Activated T-cell treated with anti-CD3 and anti-CD28 coated beads for 24 hours (primary cell): ENCODE measurements at places on chromosomes 13 and 19.

GRCh38 chr13:52461265-52461664 is 6.0 kb downstream of the CKAP2 start:
- no peak for DNase-seq

GRCh38 chr19:5934069-5934401 is 20.0 kb downstream of the CAPS start:
- DNase-seq = no peak

DNA sequence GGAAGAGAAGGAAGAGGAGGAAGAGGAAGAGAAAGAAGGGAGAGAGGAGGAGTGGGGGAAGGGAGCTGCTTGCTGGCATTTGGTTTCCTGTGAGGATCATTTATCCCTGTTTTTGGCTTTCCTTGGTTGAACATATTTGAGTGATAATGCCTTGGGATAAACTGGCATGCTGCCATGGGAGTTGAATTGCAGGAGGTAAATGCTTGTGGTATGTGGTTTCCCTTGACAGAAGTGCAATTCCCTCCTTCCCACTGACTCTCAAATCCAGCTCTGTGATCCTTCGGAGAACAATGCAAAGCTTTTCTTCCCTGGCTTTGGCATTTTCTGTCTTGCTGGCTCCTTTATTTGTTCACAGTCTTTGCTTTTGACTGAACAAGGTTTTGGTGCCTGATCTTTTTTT is 27.2 kb upstream of the CBY2 start:
- DNase-seq = no peak

DNA sequence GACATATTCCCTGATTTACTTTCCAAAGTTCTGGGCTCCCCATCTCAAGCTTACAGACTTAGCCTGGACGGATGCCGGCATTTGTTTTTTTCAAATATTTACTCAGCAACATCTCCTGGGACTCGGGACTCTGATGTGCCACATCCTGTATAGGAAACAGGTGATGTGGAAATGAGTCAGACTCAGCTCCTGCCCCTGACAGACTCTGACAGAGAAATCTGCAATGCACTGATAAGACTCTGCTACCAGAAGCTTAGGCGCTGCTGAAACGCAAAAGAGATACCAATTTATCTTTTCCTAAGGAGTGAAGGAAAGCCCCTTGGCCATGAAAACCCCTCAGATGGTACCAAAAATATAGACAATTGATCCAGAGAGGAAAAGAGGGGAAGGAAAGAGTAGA is 16.2 kb downstream of the LAIR2 start:
- DNase-seq = no peak

DNA sequence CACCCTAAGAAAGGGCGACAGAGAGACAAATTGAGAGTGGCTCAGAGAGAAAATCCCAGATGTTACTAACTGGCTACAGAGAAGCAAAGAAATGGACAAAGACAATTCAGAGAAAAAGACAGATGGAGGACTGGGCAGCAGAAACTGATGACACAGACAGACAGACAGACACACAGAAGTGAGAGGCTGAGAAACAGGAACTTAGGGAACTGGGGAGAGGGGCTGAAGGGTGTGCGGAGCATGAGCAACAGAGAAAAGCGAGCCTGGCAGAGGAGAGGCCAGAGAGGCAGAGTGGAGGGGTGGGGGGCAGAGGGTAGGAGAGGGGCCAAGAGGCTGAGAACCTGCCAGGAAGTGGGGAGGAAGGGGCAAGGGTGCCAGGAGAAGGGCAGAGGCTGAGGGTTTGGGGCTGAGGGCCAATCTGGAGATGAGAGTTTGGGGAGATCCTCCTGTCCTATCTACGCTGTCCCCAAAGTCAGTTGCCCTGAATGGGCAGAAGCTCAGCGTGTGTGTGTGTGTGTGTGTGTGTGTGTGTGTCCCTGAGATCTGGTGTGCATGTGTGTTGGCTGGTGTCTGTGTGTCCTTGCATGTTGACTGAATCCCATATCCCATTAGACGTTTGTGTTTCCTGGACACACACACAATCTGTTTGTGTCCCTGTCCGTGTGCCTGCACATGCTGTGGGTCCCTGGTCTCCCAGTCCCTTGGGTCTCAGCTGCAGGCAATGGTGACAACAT is 5.6 kb upstream of the ERFL start:
- DNase-seq = no peak

GRCh38 chr13:91882918-91883317 is 484.5 kb downstream of the GPC5 start:
- DNase-seq = no peak

- no peak for DNase-seq
Observed at GRCh38 chr19:5032101-5032967, 63.4 kb downstream of the KDM4B start.

GRCh38 chr13:67228916-67229315 is 1.2 kb downstream of the PCDH9 start:
- no peak for DNase-seq
